ENCODE measurements at places on chromosomes 13 and 19.

DNA sequence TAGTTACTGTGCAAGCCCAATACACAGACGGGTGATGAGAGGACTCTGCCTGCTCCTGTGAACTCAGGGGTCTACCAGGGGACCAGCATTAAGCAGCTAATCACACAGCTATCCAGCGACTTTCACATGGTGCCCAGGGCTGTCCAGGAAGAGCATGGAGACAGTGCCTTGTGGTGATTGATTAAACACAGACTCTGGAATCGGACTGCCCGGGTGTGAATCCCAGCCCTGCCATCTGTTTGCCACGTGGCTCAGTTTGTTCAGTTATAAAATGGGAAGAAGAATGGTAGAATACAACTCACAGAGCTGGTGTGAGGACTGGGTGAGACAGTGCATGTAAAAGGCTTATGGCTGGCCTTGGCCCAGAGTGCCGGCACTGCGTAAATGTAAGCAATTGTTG lies 42.1 kb upstream of the NPAS1 start:
- no peak for DNase-seq

DNA sequence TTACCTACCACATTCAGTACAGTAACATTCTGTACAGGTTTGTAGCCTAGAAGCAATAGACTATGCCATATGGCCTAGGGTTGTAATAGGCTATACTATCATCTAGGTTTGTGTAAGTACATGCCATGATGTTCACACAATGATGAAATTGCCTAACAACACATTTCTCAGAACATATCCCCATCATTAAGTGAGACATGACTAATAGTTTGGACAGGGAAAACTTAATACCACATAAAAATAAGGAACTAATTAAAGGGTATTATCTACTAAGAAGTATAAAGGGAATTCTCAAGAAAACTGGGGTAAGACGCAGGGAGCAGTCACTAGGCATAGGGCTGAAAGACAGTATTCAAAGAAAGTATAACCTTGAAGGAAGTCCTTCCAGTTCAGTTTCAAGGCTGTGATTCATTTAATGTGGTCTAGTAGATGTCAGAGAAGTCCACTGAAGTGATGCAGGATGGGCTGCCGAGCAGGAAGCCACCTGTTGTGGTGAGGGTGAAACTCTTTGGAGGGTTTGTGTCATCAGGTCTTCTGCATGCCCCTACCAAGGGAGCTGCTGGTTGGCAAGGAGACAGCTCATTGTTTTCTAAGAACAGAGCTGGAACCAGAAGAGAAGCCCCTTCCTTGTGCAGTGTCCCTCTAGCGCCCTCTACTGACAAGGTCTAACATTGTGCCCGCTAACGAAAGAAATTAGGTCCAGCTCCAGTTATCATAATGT lies 122.9 kb downstream of the OLFM4 start:
- DNase-seq = peak; percentile 82

DNA sequence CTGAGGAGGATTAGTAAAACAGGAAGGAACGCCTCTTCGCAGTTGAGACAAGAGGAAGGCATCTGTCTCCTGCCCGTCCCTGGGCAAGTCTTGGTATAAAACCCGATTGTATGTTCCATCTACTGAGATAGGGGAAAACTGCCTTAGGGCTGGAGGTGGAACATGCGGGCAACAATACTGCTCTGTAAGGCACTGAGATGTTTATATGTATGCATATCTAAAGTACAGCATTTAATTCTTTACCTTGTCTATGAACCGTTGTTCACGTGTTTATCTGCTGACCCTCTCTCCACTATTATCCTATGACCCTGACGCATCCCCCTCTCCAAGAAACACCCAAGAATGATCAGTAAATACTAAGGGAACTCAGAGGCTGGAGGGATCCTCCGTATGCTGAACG lies 722 bp upstream of the TIMM50 start:
- no peak for DNase-seq

- no peak for DNase-seq
These were observed 357 bp upstream of the COG6 start for GRCh38 chr13:39655041-39655568.

DNA sequence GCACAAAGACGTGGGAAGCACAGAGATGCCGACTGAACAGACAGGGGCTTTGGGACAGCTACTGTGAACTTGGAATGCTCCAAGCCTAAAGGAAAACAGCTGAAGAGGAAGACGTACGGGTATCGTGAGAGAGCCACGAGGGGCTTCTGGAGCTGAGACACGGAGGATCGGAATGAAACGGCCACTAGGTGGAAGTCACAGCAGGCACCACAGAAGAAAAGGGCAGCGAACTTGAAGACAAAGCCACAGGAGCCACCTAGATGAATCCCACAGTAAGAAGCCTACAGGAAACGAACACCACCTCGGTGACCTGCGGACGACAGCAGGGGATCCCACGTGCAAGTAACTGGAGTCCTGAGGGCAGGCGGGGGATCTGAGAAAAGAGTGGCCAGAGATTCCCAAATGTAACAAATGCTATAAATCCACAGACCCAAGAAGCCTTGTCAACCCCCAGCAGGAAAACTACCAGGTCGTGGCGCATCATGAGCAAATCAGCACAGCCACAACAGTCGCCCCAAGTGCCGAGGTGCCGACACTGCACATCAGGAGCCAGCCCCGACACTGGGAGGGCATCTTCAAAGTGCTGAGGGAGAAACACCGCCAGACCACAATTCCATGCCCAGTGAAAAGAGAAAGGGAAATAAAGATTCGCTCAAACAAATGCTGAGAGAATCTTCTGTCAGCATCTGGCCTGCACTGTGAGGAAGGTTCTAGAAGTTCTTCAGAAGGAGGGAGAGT lies 39.3 kb upstream of the ISYNA1 start:
- no peak for DNase-seq

GRCh38 chr19:30862876-30863275 lies 486.4 kb downstream of the TSHZ3 start:
- peak; percentile 38 for DNase-seq

GRCh38 chr13:60109285-60109684 lies 54.4 kb downstream of the DIAPH3 start:
- no peak for DNase-seq

DNA sequence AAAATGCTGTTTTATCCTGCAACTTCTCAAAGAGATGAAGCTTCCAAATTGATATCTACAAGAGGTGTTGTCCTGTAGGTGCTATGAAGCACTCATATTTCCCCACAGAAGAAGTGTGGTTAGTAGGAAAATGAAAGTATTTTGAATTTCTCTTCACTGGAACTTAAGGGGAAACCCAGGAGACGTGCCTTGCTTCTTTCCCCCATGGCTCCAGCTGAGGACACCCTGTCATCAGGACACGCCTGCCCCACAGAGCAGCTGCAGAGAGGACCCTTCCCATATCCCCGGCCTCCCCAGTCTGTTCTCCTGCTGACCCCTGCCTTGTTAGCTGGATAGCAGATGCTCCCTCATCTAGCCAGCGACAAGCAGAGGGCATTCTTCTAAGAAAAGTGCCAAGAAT lies 371.3 kb downstream of the COG6 start:
- DNase-seq = no peak

- DNase-seq = no peak
These were observed 3.8 kb downstream of the C13orf46 start for GRCh38 chr13:113969973-113970611.

- DNase-seq = peak; percentile 73
These were observed 60.1 kb downstream of the RNASEH2B start for GRCh38 chr13:50969691-50970090.

DNA sequence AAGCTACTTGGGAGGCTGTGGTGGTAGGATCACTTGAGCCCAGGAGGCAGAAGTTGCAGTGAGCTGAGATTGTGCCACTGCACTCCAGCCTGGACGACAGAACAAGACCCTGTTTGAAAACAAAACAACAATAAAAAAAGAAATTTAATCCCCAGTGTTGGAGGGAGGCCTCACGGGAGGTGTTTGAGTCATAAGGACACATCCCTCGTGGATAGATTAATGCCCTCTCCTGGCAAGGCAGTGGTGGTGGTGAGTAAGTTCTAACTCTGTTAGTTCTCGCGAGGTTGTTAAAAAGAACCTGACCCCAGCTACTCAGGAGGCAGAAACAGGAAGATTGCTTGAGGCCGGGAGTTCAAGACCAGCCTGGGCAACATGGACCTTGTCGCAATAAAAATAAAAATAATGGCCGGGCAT lies 27.6 kb upstream of the SIN3B start:
- no peak for DNase-seq

- no peak for DNase-seq
These were observed 19.3 kb downstream of the ZNF574 start for GRCh38 chr19:42095142-42095813.

DNA sequence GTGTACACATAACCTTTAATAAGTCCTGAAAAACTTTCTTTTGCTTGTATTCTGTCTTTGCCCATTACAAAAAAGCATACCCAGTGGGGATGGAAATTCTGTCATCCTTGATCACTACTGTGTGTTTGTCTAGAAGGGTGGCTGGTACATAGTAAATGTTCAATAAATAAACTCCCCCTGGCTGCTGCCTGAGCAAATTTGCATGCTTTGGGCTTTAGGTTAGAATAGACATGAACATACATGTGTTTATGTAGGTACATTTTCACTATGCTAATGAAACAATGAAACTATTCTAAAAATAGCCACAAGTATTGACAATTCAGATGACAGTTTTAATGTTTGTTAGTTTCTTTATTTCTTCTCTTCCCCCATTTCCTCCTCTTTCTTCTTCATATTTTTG lies 36.1 kb downstream of the TNFSF13B start:
- DNase-seq = no peak

DNA sequence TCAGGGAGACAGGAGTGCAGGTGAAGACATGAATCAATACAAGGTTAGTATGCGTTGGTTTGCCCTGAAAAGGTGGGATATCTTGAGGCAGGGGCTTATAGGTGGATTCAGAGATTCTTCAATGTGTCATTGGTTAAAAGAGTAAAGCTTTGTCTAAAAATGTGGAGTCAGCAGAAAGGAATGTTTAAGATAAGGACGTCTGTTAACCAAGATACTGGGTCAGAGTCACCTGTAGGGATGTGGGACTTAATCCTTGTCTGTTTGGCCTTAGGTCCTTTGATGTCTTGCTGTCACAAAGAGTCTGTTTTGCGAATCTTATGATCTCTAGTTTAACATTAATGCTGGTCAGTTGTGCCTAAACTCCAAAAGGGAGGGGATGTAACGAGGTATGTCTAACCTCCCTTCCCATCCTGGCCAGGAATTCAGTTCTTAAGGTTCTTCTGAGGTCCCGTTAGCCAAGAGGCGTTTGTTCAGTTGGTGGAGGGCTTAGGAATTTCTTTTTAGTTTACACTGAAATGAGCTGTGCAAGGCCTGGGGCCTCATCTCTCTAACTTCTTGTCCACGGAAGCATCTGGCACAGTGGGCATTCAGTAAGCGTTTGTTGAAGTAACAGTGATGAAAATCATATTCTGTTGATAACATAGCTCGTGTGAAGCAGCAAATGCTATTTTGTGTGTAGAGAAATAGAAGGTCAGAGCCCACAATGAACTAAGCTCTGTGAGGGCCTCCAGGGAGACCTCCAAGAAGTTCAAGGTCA lies 96.2 kb upstream of the RNF113B start:
- DNase-seq = no peak

DNA sequence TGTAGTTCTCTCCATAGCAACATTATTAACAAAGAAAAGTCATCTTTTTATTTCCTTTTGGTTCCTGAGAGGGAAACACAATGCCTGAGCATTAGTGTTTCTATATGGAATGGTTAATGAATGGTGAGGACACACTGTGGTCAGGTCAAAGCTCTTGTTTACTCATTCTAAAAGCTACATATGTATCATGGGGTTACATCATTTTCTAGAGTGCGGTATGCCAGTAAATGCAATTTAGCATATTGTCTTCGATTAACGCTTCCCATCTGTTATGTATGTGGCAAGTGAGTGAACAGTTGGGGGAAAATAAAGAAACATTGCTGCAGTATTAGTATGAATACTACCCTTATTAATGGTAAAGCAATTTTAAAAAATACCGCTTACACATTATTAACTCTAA lies 1152.2 kb upstream of the SPRY2 start:
- no peak for DNase-seq

DNA sequence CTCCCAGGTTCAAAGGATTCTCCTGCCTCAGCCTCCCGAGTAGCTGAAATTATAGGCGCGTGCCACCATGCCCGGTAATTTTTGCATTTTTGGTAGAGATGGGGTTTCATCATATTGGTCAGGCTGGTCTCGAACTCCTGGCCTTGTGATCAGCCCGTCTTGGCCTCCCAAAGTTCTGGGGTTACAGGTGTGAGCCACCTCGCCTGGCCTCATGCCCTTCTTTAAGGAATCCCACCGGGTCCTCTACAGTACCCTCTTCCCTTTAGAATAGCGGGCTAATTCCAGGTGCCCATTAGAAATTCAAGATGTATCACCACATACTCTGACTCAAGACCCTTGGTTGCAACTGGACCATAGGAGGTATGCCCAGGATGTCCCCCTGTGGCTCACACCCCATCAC lies 74.2 kb upstream of the ZNF536 start:
- DNase-seq = peak; percentile 20

- no peak for DNase-seq
These were observed 164.9 kb downstream of the DLEU7 start for GRCh38 chr13:50678464-50679162.

- DNase-seq = peak; percentile 55
These were observed 547 bp downstream of the ABCC4 start for GRCh38 chr13:95300625-95301182.

DNA sequence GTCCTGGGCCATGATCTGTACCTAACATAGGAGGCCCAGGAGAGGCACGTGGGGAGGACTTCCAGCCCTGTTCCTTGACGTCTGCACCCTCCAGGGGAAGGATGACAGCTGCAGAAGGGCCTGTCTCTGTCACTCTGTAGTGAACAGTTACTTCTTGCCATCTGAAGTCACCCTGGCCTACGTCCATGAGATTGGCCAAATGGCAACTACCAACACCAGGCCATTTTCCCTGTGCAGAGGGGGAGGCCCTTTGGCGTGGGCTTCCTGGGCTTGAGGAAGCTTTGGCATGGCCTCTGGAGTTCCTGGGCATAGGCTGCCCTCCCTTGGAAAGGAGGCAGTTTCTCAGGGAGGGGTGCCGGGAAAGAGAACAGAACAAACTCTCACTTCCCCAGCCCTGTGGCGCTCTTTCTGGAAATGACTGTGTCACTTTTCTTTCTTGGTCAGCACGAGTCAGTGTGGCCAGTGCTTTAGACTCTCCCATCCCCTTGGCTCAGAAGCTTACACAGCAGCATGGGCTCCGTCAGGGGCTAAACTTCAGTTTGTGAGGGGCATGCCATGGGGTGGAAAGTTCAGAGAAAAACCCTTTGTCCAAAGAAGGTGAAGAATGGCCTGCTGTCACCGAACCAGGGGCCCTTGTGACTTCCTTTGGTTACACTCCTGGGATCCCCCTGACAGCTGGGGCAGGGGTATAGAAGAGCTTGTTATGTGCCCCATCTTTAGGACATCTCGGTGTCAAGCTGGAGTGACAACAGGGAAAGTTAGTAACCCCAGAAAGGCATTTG lies 5.3 kb downstream of the CARM1 start:
- DNase-seq = no peak

DNA sequence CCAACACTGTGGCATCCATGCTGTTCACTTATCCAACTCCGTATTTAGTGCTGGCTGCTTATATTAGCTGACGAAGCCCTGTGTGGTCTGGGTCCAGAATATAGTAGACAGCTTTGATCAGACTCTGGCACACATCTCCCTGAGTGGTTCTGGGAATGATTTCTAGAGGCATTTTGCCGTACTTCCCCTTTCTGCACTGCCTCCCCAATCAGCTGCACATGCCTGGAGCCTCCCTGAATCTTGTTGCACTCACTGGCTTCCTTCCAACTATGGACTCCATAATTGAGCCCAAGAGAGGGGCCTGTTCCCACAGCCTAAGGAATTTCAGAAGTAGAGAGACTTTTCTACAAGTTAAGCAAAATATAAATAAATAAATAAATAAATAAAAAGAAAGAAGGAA lies 30.4 kb upstream of the PCDH8 start:
- DNase-seq = peak; percentile 25

GRCh38 chr19:3550947-3551791 lies 6.2 kb downstream of the MFSD12 start:
- DNase-seq = no peak

- peak; percentile 67 for DNase-seq
These were observed 1.6 kb upstream of the TTC9B start for GRCh38 chr19:40219721-40220276.
